CD4-positive, alpha-beta T cell treated with Interleukin-4 for 4 hours (primary cell): ENCODE measurements at places on chromosomes 12 and 14.

GRCh38 chr12:25705261-25705660 lies 152.2 kb upstream of the LMNTD1 start:
- DNase-seq = no peak

- DNase-seq = no peak
Observed at GRCh38 chr14:52025310-52025709, 36.0 kb downstream of the RTRAF start.

GRCh38 chr14:61636291-61636690 lies 59.0 kb upstream of the HIF1A start:
- DNase-seq = no peak

DNA sequence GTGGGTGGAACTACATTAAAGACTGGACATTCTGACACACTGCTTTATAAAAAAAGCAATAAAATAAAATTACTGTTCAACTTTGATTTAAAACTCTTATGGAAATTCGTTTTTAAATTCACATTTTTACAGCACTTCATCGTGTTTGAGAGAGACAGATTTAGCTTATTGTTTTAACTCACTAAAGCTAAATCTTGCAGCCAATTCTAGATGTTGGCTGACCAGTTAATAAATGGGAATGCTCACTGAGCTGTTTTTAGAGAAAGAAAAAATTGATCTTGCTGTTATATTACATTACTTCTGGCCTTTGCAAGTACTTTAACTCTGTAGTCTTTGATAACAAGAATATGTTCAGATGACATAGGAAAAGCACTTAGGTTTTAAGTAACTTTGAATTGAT lies 157.1 kb downstream of the PLCZ1 start:
- no peak for DNase-seq
